ENCODE measurements at places on chromosomes 2 and 18.
A peak's percentile ranks its signal among the peaks of the same experiment; 100 is the strongest.

- DNase-seq, result no peak
These were observed 96.8 kb downstream of the GLI2 start for GRCh38 chr2:120832296-120833070.

DNA sequence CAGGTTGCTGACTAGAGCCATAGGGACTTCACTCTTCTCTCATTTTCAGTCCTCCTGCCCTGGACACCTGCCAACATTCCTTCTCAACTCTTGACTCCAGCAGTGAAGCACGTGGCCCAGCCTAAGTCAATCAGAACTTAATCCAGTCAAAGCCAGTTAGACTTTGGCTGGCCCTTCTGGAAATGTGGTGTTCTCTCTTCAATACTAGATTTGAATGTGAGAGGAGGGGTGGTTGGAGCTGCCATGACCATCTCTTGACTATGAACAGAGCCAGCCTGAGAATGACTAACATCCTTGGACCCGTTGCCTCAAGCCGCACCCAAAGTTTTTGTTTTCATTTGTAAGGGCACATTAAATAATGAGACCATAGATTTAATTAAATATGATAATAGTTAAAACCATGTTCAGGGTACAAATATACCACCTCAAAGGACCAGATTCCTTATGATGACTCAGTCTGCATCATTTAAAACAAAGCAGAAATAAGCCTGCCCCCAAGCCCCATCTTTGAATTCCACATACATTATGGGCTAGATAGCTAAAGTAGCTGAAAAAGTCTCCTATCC lies 49.7 kb upstream of the RASGRP3 start:
- no peak for DNase-seq

- no peak for DNase-seq
These were observed 161.5 kb upstream of the ZEB2 start for GRCh38 chr2:144681389-144681788.

GRCh38 chr2:171482877-171483276 lies 39.4 kb upstream of the CYBRD1 start:
- no peak for DNase-seq

DNA sequence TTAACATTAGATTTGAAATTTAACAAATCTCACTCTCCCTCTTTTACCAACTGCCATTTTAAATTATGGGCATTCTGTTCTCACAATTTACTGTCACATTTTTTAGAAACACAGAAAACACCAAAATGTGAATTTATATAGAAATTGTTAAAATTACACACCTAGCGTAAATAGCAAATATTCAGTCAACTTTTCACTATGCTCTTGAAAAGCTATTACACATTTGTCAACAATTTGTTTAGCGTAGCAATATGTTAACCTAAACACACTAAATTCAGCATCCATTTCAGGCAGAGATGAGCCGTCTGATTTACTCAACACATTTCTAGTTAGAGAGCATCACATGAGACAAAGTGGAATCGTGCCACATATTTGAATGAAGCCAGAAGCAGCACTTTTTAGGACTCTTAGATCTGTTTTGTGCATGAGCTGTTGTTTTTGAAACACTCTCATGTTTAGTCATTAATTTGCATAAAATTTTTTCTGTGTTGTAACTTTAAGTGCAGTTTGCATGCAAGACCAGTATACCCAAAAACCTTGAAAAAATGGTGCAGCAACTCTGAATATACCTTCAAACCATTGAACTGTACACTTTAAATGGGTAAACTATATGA lies 8.2 kb downstream of the TTC32 start:
- peak; percentile 22 for DNase-seq

DNA sequence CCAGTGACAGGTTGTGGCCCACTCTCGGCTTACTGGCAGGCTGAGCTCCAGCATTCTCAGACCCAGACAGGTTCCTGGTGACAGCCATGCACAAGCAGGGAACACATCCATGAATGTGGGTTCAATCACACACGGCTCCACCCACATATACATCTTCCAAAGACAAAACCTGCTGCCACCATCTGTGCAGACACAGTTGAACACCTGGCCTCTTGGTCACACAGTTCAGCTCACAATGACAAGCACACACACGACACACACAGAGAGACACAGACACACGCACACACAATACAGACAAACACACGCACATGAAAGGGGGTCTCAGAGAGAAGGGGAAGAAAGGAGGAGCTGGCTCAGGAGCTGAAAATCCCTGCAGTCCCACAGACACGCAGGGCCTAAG lies 32.1 kb upstream of the PTMA start:
- DNase-seq, result no peak

DNA sequence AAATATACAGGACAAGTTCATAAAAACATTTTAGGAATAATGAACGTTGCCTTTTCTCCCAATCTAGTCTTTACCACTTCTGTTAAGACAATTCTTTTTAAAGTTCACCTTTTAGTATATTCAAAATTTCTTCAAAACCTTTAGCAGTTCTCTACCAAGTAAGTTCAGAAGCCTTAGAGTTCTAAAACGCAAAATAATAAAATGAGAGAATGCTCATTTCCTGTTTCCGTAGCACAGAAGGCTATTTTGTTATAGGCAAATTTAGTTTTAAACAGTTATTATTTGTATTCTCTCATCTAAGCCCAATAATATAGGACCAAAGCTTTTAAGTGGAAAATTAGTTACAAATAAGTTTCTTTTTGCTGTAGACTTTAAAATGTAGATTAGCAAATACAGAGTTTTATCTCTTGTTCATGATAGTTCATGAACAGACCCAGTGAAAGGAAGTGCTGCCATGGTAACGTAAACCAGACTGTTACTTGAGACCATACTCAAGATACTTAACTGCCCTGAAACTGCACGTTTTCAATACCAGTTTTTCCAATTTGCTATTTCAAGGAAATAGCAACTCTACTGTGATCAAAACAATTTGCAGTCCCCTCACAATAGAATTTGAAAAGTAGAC lies 173.1 kb upstream of the STON1 start:
- no peak for DNase-seq

DNA sequence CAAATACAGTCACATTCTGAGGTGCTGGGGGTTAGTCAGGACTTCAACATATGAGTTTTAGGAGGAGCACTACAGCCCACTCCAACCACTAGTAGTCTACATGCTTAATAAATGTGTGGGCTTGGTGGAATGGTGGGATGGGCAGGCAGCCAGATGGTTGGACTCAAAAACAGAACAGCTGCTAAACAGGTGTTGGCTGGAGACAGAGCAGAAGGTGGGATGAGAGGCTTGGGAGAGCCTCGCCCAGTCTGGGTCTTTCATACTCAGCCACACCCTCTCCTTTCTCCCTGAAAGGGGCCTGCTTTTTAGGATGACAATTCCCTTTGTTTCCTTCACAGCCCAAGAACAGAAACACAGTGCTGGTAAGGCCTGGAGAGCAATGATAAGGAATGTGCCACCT lies 143.9 kb upstream of the KLHL29 start:
- DNase-seq, result no peak

DNA sequence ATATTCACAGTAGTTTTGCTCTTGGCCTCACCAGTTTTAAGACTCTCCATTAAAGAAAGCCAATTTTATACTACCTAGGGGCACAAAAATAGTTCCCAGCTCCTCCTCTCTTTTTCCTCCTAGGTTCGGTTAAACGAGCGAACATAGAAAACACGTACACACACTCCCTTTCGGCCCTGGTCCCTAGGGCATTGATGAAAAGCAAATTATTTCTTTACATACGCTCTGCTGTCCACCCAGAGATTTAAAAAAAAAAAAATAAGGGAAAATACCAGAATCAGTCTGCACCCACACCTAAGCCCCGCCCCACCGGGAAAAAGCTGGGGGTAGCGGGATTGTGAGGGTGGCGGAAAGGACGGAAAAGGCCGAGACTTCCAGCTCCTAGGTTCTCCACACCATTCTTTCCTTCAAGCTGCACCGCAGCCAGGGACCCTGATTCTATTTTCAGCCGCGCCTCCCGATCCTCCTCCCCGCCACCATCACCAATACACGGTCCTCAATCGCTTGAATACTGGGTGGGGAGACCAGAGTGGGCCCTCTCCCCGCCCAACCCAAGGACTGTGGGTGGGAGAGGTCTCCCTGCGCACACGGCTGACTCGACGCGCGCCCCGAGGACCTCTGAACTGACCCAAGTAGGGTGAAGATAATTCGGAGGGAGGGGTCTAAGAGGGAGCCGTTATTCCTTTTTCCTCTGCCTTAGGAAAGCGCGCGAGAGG lies 769 bp downstream of the ATF2 start:
- DNase-seq, result peak; percentile 40
